ENCODE measurements at places on chromosomes 11 and 22. TPM values are rescaled to one million over a fixed set of nuclear protein-coding genes. Genes with fewer than 3 reads are reported as not detected.

Gene FOSL1
- total RNA-seq, result 9.8 TPM

Gene MS4A6A
- total RNA-seq, result not detected

Gene OR52H1
- total RNA-seq, result 0.91 TPM

Gene GAS2L1
- 16.0 TPM for total RNA-seq

Gene MEN1
- 31.0 TPM for total RNA-seq

Gene EXPH5
- total RNA-seq, result 0.26 TPM

Gene THY1
- 89.7 TPM for total RNA-seq

Gene OR51E2
- not detected for total RNA-seq

Gene XRCC6
- total RNA-seq, result 253 TPM

Gene ASRGL1
- 0.59 TPM for total RNA-seq

Gene IGF2
- total RNA-seq, result 0.10 TPM

Gene SLC1A2
- 1.9 TPM for total RNA-seq

Gene CREB3L1
- total RNA-seq, result 45.2 TPM

Gene C11orf97
- total RNA-seq, result not detected

Gene SUSD2
- 46.2 TPM for total RNA-seq

Gene GLB1L2
- 0.03 TPM for total RNA-seq

Gene KCNJ5
- total RNA-seq, result 0.03 TPM

Gene MUC2
- not detected for total RNA-seq

All from smooth muscle cell of the pulmonary artery (primary cell).